SK-N-DZ (cell line): ENCODE measurements at places on chromosomes 7 and 10.

DNA sequence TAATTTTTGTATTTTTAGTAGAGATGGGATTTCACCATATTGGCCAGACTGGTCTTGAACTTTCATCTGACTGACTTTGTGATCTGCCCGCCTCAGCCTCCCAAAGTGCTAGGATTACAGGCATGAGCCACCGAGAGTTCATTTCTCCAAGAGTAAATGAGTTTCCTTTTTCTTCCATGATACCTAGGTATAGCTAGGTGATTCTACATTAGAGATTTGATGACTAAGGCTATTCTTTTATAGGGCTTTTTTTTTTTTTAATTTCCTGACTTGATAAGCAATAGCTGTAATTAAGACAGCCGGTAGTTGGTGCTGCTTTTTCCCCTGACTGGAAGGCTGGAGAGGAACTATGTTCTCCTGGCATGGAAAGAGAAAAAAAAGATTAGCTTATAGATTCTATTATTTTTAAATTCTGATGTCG, 3.3 kb downstream of the PTPN12 start:
- no peak for DNase-seq

DNA sequence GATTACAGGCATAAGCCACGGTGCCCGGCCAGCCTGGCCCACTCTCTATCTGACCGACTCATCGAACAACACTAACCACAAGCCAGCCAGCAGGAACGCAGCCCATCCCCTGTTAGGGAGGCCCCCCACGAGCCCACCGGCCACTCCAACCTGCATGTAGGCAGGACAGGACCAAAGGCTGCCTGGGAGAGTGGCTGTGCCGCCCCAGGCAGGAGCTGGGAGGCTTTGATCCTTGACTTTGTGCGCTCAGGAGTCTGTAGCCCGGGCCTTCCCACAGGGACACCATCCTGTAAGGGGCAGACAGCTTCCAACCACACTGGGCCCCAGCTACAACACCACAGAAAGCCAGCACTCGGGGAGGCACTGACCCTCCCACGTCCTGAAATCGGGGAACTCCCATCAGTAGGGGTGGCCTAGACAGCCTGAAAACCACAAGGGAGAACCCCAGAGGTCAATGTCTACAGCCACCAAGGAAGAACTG, 29.4 kb downstream of the GRID1 start:
- no peak for DNase-seq

DNA sequence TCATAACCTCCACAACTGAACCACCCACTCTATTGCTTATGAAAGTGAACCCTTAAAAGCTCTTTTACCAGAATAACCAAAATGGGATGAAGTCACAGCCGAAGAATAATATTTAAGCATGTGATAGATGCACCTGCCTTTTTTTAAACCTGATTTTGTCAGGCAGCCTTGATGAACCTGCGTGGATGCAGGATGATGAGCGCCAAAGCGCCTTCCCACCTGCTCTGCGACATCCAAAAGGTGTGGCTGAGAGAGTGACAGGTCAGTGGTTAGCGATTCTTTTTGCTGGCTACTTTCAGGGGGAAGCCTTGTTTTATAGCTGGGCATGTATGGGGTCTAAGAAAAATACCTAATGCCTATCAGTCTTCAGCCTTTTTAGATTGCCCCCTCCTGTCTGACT, 157.8 kb downstream of the FANK1 start:
- DNase-seq, result no peak

DNA sequence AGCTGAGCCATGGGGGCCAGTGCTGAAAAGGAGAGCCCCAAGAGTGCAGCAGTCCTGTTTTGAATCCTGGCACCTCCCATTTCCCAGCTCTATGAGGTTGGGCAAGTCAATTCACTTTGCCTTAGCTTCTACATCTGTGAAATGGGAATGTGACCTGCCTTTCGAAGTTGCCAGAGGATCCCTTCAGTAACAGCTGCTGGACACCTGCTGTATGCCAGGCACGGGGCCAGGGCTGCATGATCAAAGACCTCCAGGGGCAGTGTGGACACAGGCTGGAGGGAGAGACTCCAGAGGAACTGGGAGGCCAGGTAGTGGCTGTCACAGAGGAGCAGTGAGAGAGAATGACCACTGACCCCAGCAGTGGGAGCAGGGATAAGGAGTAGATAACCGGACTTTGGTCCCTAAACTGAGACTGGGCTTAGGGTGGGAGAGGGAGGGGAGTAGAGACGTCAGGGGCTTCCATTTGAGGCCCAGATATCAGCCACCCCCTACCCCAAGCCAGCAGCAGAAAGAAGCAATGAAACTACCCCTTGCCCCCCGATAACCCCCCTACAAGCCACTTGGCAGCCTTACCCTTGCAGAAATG, 45.2 kb downstream of the SRRM3 start:
- no peak for DNase-seq

GRCh38 chr7:149662591-149663095, 110.7 kb downstream of the ZNF467 start:
- peak; percentile 50 for DNase-seq

GRCh38 chr7:66167773-66168387, 37.3 kb upstream of the TPST1 start:
- DNase-seq, result no peak

DNA sequence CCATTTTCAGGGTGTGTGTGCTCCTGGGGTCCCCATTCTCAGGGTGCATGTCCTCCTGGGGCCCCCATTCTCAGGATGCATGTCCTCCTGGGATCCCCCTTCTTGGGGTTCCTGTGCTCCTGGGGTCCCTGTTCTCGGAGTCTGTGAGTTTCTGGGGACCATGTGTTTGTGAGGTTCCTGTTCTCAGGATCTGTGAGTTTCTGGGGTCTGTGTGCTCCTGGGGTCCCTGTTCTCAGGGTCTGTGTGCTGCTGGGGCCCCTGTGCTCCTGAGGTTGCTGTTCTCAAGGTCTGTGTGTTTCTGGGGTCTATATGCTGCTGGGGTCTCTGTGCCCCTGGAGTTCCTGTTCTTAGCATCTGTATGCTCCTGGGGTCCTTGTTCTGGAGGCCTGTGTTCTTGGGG, 425.5 kb downstream of the GLRX3 start:
- no peak for DNase-seq

- no peak for DNase-seq
Measured at GRCh38 chr7:95089414-95090315, 182.3 kb downstream of the PPP1R9A start.

DNA sequence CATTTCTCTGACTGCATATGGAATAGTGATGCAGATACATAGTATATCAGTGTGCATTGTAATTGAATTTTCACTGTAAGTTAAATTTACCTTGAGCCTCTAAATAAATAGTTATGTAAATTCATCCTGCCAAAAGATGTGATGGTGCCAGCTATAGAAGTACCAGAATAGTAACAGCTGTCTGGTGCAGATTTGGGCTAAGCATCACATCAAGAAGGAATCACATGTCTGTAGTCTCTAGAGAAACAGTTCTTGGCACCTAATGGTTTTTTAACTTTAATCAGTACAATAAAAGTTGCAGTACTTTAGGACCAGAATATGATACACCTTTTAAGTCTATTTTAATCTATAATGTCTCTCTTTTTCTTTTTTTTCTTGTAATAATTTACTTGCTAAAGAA, 17.4 kb downstream of the PLEKHA1 start:
- DNase-seq, result no peak

- no peak for DNase-seq
Measured at GRCh38 chr10:95782318-95782717, 26.4 kb downstream of the ENTPD1 start.

- DNase-seq, result peak; percentile 35
Measured at GRCh38 chr10:99370993-99371392, 41.8 kb downstream of the CNNM1 start.

- no peak for DNase-seq
Measured at GRCh38 chr10:95860166-95860940, 47.4 kb upstream of the CC2D2B start.

GRCh38 chr10:32328499-32328898, 18.5 kb downstream of the EPC1 start:
- no peak for DNase-seq

DNA sequence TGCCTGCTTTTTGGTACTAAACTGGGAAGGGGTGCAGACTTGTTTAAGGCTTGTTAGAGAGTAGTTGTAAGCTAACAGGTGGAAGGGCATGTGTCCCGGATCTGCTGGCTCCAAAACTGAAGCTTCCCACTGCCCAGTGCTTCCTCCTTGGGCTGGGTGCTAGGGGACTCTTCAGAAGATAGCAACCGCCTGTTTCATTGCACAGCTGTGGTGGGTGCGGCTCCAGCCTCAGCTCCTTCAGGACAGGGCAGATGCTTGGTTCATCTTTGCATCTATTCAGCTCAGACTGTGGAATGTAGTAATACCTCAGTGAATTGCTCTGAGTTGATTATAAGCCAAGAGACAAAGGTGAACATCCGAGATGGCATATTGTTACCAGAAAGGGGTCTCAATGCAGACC, 527.1 kb downstream of the TYW1 start:
- DNase-seq, result no peak

DNA sequence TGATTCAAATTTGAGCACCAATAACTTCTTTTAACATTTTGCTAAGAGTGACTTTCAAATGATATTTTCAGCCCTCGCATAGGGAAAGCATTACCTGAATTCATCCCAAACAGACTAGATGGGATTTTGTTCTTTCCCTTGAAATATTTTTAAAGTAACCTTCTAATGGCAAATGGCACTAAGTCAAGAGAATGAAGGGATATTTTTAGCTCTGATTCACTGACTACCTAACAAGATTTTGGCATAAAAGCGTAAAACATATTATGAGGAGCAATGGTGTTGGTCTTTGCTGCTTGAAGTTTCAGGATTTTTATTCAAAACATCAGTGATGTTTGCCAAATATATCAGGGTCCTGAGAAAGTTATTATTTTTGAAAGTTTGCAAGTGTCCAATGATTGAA, 290.3 kb downstream of the CDK14 start:
- DNase-seq, result no peak

DNA sequence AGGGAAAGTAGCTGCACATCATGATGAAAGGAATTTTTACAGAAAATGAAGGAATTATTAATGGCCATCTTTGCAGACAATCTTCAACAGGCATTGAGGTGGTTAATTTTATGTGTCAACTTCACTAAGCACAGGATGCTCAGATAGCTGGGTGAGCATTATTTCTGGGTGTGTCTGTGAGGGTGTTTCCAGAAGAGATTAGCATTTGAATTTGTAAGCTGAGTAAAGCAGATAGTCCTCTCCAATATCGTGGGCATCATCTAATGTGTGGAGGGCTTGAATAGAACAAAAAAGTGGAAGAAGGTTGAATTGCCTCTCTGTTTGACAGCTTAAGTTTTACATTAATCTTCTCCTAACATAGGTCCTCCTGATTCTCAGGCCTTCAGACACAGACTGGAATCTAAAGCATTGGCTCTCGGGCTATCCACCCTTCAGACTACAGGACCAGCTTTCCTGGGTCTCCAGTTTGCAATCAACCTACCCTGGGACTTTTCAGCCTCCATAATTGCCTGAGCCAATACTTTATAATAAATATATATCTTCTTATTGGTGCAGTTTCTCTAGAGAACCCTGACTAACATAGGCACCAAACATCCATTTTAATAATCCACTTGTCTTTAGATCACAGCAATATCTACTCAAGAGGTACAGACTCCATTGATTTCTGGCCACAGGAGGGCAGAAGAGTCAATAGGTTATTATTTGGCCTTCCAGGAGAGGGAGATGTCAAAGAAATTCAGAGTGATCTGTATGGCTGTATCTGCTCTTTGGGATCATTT, 10.5 kb upstream of the CRPPA start:
- DNase-seq, result peak; percentile 49

DNA sequence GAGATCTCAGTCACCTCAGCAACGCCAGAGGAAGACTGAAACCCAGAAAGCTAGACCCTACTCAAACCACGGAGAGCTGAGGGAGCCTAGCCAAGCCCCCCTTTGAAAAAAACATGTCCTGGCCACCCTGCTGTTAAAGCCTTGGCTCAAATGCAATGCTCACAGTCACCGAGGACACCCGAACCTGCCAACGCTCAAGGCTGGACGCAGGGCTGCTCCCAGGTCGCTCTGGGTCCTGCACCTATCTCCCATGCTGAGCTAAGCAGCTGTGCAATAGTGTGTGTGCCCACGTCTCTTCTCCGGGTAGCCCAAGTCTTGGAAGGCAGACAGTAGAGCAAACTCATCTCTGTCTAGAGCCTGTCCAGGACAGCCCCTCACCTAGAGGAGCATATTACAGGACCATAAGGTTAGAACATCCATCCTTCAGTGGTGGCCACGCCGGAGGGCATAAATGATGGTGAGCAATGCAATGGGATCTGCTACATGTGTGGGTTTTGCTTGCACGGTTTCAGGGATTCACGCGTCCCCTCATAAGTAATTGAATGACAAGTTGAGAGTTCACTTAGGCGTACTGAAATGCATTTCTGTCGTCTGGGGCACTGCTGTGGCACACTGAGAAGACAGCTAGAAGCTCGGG, 94.2 kb upstream of the DDC start:
- DNase-seq, result no peak

DNA sequence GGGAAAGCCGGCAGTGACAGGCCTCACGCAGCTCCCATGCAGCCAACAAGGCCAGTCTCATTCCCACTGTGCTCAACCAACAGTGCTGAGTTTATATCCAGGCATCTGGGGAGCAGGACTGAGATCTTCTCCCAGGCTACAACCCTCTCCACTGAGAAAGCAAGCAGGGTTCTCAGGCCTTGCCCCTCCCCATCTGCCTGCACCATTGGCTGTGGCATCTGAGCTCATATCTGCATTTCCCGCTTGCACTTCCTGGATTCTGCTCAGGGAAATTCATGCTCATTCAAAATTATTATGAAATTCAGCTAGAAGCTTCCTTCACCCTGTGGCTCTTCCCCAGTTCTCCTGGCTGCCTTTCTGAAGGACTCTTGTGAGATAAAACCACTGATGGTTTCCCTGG, 1029.0 kb downstream of the GRM8 start:
- DNase-seq, result no peak

DNA sequence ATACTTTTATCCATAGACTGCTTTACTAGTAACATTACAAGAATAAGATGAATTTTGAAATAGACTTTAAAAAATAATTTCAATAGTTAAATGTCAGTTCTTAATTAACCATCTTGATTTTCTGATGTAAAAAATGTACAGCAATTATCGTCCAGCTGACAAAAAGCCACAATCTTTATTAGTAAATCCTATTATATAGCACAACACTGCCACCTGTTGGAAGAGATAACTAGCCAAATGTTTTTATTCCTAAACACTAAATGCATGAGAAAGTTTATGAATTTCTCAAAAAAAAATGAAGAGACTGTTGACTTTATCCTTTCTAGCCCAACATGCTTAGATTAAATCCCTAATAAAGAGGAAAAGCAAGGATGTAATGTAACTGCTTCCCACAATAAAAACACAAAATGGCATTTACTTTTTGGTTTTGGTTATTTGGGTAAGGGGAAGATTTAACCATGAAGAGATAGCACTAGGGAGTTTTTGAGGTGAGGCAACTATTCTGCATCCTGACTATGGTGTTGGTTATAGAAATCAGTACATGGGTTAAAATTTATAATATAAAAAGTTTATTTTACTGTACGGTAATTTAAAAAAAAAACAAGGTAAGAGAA, 8.0 kb downstream of the COA1 start:
- peak; percentile 34 for DNase-seq
